Body of pancreas (tissue), 4 donors: ENCODE measurements at places on chromosomes 2 and 18.

- DNase-seq: peak; percentile 73
Observed at GRCh38 chr2:172985139-172985892, 90.3 kb upstream of the MAP3K20 start.

- DNase-seq: no peak
Observed at GRCh38 chr18:55999641-56000040, 411.6 kb upstream of the TCF4 start.

- no peak for DNase-seq
Observed at GRCh38 chr2:230422149-230422548, 6.1 kb downstream of the SP100 start.

DNA sequence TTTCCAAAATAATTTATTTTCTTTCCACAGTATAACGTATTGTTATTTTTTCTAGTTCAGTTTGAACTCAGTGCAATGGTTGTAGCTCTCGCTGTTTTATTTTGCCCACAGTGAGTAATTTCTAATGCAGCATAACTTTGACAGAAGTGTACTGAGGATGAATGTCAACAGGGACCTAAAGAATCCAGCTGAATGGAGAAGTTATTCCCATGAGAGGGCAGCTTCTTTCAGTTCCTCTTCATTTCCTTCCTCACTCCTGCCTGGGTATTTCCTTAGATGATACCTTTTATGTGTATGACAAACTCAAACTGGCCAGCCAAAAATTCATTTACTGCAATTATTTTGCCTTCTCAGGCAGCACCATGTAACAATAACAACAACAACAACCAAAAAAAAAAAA, 1223.1 kb upstream of the ZEB2 start:
- DNase-seq: no peak

DNA sequence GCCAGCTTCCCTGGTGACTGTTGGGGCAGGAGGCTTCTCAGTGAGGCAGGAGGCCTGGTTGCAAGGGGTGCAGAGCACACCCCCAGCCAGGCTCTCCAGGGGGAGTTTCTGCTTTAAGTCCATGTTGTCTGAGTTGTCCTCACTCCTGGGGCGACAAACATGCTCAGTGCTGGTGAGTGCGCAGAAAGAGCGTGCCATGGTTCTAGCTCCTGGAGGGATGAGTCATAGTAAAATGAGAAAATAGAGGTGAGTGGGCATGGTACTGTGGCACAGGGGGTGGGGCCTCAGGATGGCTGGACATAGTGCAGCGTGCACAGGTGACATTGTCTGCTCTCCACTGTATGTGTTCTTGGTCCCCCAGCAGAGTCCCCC, 457.2 kb upstream of the HS6ST1 start:
- DNase-seq: no peak

DNA sequence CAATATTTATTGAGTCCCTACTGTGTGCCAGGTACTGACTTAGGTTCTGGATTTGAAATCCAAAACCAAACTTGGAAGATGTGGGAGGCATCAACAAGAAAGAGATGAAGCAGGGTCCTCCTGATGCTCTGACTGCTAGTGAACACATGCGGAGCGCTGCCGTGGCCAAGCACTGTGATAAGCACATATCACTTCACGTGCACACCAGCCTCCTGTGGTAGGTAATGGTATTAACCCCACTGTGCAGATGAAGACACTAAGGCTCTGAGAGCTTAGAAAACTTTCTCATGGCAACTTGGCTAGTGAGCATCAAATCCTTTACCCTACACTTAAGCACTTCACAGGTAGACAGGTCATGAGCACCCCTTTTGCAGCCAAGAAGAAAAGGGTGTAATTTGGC, 216.1 kb downstream of the HAUS1 start:
- DNase-seq: no peak

- no peak for DNase-seq
Observed at GRCh38 chr2:4604767-4605166, 901.4 kb downstream of the DCDC2C start.
